Kidney (tissue), 22 donors: ENCODE measurements at places on chromosomes 3 and 15.

GRCh38 chr15:82300883-82301282, 38.3 kb downstream of the SAXO2 start:
- DNase-seq = no peak

- no peak for DNase-seq
Measured at GRCh38 chr3:99648101-99648500, 9.7 kb downstream of the COL8A1 start.

- no peak for DNase-seq
Measured at GRCh38 chr15:90924375-90924774, 8.0 kb downstream of the HDDC3 start.

DNA sequence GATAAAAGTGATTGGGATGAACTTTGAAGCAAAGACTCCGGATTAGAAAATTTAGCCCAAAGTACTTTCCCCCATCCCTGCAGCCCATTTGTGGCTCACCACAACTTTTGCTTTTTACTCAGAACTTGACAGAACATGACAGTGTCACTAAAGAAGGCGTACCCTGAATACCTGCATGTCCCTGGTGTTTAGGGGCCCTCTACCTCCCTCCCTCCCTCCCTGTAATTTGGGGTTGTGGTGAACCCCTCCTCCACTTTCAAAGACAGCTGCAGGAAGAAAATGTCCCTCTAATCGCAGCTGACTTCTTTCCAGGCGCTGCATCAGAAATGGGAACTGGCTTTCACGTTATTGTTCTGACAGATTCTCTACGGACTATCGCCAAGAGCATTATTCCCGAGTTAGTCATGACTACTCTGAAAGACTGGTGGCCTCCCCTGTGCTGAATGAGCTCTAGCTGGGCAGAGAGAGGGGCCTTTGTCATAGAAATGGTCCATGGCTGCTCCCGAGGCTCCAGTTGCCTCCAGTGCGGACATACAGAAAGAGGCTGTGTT, 93.2 kb upstream of the ARHGEF3 start:
- DNase-seq = no peak

DNA sequence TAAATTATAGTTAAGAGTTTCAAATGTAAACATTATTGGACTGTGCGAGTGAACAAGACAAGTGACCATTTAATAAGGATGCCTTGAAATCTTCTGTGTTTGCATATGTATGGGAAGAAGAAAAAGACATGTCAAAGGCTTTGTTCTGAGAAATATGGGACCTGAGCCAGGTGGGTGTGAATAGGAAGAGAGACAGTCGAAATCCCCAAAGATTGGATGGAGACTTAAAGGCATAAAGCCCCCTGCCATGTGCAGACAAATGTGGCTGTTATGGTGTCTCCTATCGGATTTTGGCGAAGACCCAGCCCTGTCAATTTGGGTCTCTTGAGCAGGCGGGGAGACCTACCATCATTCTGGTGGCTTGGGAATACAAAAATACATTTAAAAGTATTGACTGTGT, 16.9 kb downstream of the FXR1 start:
- no peak for DNase-seq
